Kasumi-1 (cell line): ENCODE measurements at places on chromosomes 7 and 10.

DNA sequence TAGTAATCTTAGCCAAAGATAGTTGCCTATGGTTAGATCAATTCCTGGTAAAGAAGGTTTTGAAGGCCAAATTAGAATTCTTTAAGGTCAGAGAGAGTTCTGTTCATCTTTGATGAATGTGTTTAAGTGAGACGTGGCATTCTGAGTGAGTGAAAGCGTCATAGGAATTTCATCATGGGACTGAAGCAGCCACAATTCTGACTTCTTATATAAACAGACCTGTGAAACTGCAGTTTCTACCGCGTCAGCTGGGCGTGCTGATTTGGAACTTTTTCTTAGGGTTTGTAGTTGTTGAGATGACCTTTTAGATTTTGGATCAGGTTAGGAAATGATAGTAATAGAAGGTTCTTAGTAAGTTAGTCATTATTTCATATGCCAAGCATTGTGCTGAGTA, 103.8 kb downstream of the CNNM2 start:
- no peak for DNase-seq

DNA sequence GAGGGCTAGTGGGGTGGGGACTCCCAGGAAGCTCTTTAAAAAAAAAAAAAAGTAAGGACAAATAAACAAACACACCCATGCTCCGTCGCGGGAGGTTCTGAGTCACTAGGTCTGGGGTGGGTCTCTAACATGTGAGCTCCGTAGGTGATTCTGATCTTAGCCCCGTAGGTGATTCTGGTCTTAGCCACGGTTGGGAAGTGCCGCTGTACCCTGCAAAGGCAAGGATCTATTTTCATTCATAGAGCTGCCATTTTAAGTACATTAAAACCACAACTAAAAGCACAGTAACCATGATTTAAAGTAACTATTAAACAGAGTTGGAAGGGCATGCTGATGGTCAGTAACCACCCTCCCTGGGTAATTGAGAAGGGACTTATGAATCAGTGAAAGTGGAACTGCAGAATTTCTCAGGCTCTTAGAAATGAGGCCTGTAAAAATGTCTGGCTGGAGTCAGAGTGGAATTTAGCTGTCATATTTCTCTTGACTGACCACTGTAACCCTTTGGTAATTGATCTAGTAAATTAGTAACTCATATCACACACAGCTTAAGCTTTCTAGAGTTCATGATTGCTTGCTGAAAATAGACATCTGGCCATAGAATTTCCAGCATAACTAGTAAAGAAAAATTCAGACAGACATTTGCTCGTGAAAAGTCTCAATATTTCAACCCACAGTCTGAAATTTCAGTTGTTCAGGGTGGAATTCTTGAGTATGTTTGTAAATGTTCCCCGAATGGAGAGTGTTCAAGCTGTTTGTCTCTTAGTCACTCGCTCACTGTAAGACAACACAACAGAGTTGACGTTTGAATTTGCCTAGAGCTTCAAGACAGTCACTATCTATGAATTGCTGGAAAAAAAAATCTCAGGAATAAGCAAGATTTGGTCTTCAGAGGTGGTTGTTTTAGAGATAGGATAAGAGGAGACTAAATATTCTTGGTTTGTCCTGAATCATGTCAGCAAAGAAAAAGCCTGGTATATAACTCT, 34.2 kb upstream of the TCF7L2 start:
- no peak for DNase-seq

- no peak for DNase-seq
These were observed 101.3 kb upstream of the TPK1 start for GRCh38 chr7:144937199-144937598.

DNA sequence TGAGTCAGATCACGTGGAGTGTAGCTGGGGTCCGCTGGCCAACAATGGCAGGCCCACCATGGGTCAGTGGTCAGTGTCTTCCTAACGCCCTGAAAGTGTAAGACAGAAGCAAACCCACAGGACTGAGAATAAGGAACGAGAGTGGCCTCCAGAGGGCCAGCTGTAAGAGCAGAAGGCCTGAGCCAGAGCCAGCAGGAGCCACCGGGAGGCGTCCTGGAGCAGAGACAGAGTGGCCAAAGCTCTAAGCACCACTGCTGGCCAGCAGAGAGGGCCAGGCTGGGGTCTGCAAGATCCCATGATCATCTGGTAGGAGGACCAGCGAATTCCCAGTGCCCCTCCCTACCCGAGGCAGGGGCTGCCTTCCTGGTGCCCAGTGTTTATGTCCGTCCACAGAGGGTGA, 9.2 kb downstream of the CCDC201 start:
- no peak for DNase-seq

GRCh38 chr7:102978284-102978683, 65.5 kb downstream of the LRRC17 start:
- DNase-seq: no peak

DNA sequence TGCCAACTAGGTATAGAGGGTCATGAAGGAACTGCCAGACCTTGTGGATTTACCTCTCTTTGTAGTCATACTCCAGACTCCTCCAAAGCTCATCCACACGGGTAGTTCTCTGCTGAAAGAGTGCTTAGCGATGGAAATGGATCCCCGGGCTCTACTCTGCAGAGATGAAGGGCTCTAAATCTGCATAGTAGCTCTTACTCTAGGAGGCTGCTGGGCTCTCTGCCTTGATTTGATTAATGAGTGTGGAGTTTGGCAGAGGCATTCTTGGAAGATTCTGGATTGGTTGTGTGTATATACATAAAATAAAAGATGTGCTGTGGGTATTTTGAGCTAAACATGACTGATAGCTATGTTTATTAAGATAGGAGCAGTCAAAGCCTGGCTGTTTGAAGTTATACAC, 21.3 kb upstream of the CPXM2 start:
- no peak for DNase-seq

GRCh38 chr10:122163174-122164022, 107.7 kb upstream of the BTBD16 start:
- no peak for DNase-seq

GRCh38 chr7:28490831-28491230, 78.5 kb downstream of the CREB5 start:
- no peak for DNase-seq

GRCh38 chr10:13722747-13723653, 136.2 kb downstream of the PRPF18 start:
- DNase-seq: no peak

- DNase-seq: no peak
These were observed 21.5 kb upstream of the ABLIM1 start for GRCh38 chr10:114679552-114679951.

GRCh38 chr10:2980791-2981360, 86.5 kb upstream of the PFKP start:
- DNase-seq: no peak

- no peak for DNase-seq
These were observed 138.1 kb downstream of the EMX2 start for GRCh38 chr10:117680601-117681000.

DNA sequence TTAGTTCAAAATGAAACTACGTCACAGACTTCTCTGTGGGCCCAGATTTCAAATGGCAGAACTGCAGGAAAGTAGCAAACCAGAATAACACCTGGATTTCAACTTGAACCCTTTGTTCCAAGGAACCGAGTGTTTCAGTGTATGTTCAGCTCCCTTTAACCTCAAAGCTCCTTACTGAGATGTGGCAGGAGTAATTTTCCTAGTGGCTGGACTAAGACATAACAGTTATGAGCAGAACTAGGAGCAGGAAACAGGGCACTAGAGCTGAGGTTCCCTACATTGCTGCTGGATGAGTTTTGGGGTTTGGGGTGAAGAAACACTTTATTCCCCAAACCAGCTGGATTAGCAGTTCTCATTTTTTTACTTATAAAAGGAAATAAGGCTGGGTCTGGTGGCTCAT, 50.1 kb downstream of the NSUN6 start:
- DNase-seq: no peak

- DNase-seq: no peak
These were observed 43.1 kb downstream of the CUX1 start for GRCh38 chr7:101860316-101861217.

DNA sequence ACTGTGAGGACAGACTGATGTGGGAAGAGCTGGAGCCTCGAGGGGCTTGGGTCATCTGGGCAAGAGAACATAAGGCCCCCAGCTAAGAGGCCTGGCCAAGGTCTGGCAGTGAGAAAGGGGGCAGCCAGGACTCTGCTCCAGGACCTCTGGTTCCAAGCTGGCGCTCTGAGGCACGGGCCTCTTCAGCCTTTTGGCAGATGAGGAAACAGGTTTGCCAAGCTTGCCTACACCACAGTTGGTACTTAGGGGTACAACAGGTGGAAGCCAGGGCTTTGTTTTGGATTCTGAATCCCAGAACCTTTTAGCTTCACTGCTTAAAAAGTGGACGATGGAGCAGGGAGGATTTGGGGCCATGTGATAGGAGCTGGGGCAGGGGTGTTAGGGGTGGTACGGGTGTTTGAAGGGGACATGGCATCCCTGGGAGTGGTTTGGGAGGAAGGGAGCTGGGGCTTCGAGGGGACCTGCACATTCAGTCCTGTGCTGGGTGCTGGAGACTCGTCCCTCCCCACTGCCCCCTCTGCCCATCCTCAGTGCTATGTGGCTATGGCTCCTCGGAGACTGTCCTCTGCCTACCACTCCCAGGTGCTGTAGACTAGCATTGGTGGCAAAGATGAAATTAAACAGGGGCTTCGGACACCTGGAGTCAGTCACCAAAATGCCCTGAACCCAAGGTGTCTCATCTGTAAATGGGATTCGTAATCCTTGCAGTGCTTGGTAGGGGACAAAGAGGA, 30.3 kb downstream of the ZNF775 start:
- no peak for DNase-seq

- no peak for DNase-seq
These were observed 144.9 kb downstream of the KIF20B start for GRCh38 chr10:89846281-89846630.

DNA sequence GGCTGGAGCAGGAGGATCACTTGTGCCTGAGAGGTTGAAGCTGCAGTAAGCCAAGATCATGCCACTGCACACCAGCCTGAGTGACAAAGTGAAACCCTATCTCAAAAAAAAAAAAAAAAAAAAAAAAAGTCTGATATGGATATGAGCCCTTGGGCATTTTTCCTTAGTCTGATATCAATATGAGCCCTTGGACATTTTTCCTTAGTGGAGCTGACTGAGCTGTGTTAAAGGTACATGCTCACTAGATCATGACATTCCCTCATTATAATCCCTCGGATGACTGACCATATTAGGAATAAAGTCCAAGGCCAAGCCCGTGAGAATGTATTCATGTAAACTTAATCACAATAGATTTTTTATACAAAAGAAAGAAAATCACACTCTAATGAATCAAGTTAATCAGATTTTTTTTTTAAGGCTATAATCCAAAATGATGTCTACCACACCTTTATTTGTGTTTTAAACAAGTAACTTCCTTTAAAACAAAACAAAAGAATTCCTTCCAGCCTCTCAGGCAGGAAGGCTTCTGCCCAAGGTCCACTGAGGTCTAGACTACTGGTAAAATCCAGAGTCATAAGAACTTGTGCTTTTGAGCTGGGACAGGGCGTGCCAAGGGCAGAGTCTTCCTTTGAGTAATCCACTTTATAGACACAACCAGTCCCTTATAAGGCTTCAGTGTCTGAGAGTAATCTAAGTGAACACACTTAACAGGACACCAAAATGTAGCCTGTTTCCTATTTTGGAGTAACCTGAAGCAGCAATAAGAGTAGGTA, 5.5 kb downstream of the PPA1 start:
- no peak for DNase-seq

DNA sequence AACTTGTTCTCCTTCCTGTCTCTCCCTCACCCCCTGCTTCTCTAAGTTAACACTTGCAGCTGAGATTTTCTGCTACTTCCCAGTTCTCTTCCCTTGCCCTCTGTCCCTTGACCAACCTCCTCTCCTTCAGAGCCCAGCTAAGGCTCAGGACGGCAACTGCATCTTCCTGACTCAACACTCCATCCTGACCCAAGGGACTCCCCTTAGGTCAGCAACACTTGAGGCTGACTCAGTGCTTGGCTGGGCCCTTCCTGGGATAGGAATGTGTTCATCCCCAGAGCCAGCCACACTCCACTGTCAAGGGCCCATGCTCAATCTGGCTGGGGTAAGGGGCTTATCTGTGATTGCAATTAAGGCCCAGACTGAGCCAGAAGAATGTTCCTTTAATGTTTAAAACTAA, 3.4 kb downstream of the CALHM2 start:
- no peak for DNase-seq

- DNase-seq: no peak
These were observed 3.4 kb upstream of the SAMD8 start for GRCh38 chr10:75107756-75108683.

- DNase-seq: no peak
These were observed 75.6 kb downstream of the LHPP start for GRCh38 chr10:124537166-124537725.

DNA sequence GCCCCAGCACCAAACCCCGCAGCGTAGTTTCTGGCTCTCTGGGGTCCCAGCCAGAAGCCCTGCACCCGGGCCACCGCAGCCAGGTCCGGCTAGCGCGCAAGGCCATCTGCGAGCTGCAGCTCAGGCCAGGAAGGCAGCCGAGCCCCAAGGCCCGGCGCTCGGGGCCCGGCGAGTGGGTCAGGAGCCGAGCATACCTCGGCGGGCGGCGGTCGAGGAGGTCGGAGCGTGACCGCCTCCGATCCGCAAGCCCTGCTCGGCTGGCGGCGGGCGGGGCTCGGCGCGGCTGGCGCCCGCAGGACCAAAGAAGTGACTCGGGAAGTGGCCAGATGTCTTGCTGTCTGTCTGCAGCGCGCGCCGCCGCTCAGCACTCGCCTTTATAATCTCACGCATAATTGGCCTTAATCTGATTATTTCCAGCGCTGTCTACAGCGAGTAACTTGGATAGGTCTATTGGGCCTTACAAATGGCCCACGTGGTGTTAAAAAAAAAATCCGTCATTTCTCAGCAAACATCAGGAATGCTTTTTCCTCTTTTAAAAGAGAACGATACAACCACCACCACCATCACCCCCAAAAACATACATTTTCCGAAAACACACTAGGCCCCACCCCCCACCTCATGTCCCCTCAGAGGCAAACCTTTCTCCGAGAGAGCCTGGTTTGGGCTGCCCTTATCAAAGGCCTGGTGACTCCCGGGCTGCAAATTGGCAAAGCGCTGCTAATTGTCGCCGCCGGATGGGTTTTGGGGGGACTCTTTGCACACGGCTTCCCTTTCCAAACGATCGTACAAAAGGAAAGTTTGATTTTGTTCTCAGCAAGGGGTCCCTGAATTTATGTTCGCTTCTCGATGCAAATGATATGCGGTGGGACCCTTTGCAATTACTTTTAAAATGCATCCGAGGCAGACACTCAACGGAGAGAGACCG, at the start of gene DRGX:
Gene DRGX (minus strand): TSS at position 349 of the 925 bp plus-strand sequence. CDS start 649 bp downstream, outside the sequence.
- no peak for DNase-seq

DNA sequence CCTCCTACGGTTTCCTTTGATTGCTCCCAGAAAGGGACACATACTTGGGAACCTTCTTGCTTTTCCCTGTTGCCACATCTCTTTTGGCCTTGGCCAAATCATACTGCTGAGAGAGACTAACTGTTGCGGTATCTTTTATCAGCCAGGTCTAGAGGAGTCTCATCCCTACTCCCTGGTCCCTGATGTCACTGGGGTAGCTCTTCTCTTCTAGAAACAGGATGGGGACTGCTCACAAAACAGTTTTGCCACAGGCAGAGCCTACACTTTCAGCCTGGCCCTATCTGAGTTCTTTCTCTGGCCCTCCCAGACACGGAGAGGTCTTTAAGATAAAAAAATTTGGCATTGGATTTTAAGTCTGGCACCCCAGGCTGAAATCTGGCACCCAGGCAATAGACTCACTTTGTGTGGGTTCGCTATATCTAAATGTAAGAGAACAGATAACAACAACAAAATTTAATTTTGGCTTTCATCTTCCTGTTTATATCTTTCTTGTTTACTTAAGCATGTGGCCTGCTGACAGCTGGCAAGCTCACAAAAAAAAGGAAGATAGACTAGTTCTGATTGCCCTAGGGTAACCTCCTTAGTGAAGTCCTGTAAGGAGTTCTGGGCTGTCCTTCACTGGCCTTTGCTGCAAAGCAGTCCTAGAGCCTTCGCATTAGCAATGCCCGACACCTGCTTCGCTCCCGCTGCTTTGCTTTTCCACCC, 228.3 kb upstream of the NPVF start:
- no peak for DNase-seq
